ENCODE measurements at places on chromosomes 5 and 9. TPM values are rescaled to one million over a fixed set of nuclear protein-coding genes. Genes with fewer than 3 reads are reported as not detected.

Gene SPAG8
- 3.2 TPM for total RNA-seq

GRCh38 chr9:126633881-126634558 is 20.3 kb downstream of the LMX1B start:
- DNase-seq: no peak

- no peak for DNase-seq
Observed at GRCh38 chr5:130055572-130055971, 151.3 kb downstream of the CHSY3 start.

GRCh38 chr5:75839547-75839946 is 122.3 kb upstream of the POC5 start:
- no peak for DNase-seq

Gene CDH9
- total RNA-seq: not detected

GRCh38 chr9:127323393-127323792 is 58.8 kb downstream of the GARNL3 start:
- DNase-seq: no peak

GRCh38 chr5:175724314-175725275 is 66.7 kb downstream of the HRH2 start:
- no peak for DNase-seq

All from progenitor cell of endocrine pancreas (in vitro differentiated cells).